ENCODE measurements at places on chromosomes 12 and 14. TPM values are rescaled to one million over a fixed set of nuclear protein-coding genes. Genes with fewer than 3 reads are reported as not detected.

- no peak for ATAC-seq
Measured at GRCh38 chr14:53034688-53035230, 83.9 kb upstream of the FERMT2 start.

GRCh38 chr12:50862316-50862715 is 19.6 kb downstream of the TMPRSS12 start:
- ATAC-seq, result no peak

Gene FIGNL2
- 0.53 TPM for total RNA-seq

GRCh38 chr12:12613344-12613743 is 1.7 kb downstream of the CREBL2 start:
- peak; percentile 15 for ATAC-seq

Gene OAS2
- total RNA-seq, result 64.8 TPM

Gene FOXG1
- not detected for total RNA-seq

- ATAC-seq, result peak; percentile 32
Measured at GRCh38 chr12:83389237-83389996, 702.7 kb downstream of the TMTC2 start.

- ATAC-seq, result no peak
Measured at GRCh38 chr12:91896286-91897024, 249.2 kb downstream of the BTG1 start.

Gene MYO1H
- total RNA-seq, result not detected

Gene CCNK
- total RNA-seq, result 65.7 TPM

- ATAC-seq, result peak; percentile 31
Measured at GRCh38 chr12:103698752-103699560, 111.9 kb downstream of the STAB2 start.

- ATAC-seq, result peak; percentile 97
Measured at GRCh38 chr12:94244165-94245133, 96.1 kb downstream of the PLXNC1 start.

DNA sequence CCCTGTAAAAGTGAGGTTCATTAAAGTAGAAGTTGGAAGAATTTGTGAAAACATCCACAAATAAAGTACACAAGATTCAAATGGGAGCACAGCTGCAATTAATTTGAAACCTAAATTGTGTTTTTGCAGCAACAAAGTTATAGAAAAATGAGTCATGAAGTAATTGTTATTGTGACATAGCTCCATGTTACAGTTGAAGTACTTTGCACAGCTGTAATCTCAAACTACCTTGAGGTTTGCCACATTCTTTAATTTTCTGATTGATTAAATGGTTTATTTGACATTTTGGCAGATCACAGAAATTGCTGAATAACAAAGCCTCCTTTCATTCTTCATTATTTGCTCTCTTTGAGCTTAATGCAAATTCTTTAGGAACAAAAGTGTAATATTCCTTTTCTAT is 111.3 kb downstream of the RMST start:
- ATAC-seq, result no peak

GRCh38 chr14:33504246-33505099 is 446.4 kb downstream of the EGLN3 start:
- no peak for ATAC-seq

DNA sequence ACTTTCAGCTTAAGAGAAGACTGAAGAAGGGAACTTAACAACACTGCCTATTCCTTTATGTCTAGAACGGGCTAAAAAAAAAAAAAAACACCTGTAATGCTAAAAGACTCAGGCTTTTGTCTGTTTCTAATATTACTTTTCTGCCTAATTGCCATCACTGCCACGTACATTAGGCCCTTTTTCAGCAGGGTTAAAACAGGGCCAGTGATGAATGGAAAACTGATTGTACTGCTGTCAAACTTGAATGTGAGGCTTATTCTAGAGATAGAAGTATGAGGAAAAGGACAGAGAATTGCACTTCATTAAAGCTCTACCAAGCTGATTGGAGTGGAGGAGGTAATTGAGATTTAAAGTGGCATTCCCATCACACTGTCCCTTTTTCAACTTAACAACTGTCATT is 535.8 kb downstream of the PRKD1 start:
- no peak for ATAC-seq

Gene GRIN2B
- total RNA-seq, result not detected

GRCh38 chr12:116241157-116241759 is 36.2 kb downstream of the MED13L start:
- no peak for ATAC-seq

- no peak for ATAC-seq
Measured at GRCh38 chr12:129423041-129423580, 480.7 kb downstream of the TMEM132D start.

GRCh38 chr12:70096759-70097410 is 146.3 kb upstream of the CNOT2 start:
- no peak for ATAC-seq

Gene P2RX2
- total RNA-seq, result not detected

DNA sequence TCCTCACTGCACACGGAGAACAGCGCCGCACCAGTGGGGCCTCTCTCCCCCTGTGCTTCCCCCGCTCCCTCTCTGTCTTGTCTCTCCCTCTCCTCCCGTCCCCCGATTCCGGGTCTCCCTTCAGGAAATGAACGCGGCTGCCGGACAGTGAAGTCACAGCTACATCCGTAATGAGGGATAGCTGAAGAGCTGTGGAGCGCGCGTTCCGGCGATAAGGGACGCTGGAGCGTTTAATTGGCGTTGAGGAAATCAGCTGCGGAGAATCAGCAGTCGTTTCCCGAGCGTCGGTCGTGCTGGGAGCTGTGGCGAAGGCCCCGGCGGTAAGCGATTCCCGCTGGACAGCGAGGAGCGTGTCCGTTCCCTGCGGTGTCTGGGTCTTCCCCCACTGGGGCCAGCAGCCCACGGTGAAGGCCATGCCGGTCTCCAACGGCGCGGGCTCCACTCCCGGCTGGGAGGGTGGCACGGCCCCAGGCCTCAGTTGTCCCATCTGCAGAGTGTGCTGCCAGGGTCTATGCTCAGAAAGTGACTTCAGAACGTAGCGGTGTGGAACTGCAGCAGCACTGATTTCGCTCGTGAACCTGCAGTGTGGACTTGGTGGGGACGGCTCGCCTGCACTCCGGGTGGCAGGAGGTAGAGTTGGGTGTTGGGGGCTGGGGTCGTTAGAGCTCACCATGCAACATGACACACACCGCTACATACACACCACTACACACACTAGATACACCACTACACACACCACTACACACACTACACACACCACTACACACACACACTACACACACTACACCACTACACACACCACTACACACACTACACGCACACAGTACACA is 10.9 kb downstream of the NOC4L start:
- ATAC-seq, result no peak
